ENCODE measurements at places on chromosomes 12 and 14.

GRCh38 chr12:18681818-18682217 lies 56.0 kb downstream of the PLCZ1 start:
- DNase-seq, result no peak

DNA sequence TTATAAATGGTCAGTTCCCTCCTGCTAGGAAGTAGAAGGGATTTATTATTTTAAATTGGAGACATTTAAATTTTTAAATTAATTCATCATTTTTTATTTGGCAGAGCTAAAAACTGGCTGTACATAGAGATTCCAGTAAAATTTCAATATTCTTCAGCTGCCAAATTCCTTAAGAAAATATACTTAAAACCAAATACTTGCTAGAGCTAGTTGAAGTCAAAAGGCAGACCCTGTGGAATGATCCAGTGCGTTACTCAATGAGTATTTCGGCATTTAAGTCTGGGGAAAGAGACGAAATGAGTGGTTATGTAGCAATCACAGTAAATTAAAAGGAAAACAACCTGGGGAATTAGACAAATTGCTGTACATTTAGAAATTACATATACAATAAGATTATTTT lies 1104.7 kb downstream of the SLC6A15 start:
- no peak for DNase-seq

DNA sequence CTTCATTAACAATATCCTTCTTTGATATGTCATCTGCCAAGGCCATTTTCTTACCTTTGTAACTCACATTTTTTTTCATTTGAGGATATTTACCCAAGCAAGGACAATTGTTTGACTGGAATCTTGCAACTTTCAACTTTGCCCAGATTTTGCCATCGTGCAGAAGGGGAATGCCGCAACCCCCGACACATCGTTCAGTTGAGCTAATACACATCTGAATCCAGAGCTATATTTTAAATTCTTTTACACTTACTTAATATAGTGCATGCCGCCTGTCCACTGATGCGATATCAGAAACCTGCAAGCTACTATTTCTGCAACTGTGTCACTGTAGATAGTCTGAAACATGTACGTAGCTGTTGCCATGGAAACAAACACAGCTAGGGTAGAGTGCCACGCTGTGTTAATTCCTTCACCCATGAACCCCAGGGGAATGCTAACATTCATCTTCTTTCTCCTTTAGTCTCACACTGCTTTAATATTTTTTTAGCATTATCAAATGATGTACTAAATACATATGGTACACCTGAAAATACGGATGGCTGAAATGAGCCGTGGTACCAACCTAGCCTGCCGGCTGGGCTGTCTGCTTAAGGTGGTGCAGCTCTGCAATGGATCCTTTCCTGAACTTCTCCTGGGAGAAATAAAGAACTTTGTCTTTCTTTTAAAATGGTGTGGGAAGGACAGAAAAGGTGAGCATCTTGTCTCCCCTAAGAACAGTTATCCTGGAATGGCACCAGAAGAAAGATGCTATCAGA lies 77.0 kb upstream of the FOXN3 start:
- no peak for DNase-seq

- DNase-seq, result peak; percentile 47
Observed at GRCh38 chr14:105470350-105471296, 4.0 kb upstream of the CRIP2 start.

DNA sequence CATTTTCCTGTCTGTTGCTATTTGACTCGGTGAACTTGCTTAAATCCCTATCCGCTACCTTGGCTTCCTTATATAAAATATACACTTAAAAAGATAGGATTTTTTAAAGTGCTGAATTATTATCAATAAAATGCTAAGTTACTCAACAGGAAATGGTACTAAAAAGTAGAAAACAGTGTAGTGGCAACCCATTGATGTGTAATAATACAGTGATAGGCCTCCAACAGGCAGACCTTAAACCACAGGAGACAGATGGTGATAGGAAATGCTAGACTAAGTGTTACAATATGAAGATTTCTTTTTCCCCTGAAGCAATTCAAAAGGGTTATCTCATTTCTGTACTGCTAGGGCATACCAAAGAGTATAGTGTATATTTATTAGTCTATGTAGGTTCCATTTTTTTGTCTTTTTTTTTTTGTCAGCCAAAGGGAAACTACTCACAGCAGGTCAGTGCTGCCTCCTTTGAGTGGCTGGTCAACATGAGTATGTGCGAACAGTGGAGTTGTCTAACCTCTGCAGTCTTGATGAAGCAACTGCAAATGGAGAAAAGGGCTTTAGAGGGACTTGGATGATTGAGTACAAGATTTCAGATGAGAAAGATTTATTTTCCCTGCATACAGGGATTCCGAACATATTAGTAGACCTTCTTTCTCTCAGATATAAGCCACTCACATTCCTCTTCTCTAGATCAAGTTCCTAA lies 183.8 kb downstream of the ACSS3 start:
- DNase-seq, result no peak

DNA sequence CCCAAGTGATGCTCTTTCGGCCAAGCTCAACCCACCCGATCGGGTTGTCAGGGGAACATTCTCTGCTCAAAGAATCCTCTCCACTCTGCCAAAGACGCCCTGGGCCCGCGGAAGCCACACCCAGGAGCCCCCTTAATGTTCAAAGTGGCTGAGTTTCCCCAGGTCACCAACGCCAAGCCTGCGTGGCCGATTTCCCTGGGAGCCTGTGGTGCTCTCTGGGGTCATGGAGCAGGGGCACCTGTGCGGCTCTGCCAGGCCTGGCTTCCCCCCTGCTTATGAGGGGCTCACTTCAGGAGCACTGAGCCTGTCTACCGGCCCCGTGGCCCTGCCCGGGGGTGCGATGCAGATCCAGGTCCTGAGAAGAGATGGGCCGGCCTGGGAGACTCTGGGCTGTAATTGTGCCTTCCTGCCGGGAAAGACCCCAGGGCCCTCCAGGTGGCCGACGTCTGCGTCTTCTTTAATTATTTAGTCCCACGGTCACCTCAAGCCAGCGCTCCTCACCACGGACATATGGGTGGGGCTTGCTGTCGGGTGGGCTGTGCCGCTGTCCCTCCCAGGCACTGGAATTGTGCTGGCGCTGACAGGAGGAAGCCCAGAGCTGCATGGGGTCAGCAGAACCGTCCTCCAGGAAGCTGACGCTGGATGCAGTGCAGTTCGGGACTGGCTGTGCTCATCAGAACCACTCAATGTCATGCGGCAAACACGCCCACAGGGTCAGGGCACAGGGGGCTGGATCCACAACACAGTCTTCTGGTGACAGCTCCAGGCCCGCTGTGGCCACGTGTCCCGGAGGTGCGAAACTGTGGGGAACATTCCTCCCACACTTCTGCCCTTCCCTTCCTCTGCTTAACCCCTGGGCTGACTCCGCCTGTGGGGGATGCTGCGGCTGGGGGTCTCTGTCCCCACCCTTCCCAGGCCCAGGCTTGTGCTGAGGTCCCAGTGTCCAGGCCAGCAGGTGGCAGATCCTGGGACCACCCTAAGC lies 267.6 kb upstream of the SFSWAP start:
- DNase-seq, result no peak

- DNase-seq, result no peak
Observed at GRCh38 chr12:80234667-80235066, 135.3 kb downstream of the OTOGL start.

DNA sequence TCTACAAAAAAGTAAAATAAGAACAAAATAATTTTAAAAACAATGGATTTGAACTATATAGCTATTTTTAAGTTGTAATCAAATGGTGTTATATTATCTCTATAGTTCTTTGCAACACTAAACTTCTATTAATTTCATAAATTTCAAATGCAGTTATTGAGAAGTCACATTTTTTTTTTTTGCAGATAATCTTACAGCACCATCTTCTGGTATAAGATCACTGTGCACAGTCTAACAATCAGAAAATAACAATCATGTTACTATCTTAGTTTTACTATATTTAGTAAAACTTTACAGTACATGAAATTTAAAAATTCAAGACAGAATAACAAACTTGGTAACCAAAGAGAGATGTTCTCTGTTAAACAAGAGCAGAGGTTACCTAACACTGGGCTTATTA lies 40.6 kb downstream of the GXYLT1 start:
- DNase-seq, result no peak

DNA sequence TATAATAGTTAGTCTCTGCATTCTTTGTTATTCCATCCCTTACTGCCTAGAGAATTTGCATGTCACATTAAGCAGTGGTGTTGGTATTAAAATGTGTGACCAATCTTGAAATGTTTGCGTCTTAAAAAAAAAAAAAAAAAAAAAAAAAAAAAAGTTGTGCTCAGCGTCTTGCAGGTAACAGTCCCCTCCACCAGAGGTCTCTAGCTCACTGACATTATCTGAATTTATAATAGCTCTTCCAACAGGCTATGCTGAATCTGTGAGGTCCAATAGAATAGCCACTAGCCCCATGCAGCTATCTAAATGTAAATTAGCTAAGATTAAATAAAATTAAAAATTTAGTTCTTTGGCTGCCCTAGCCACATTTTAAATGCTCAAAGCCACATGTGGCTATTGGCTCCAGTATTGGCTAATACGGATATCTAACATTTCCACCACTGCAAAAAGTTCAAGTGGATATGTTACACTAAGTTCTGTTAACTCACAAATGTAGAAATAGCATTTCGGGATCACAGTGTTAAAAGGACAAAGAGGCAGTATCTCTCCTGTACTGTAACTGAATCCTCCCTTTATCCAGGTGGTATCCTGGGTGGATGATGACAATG lies 28.7 kb downstream of the NKX2-8 start:
- DNase-seq, result peak; percentile 26

DNA sequence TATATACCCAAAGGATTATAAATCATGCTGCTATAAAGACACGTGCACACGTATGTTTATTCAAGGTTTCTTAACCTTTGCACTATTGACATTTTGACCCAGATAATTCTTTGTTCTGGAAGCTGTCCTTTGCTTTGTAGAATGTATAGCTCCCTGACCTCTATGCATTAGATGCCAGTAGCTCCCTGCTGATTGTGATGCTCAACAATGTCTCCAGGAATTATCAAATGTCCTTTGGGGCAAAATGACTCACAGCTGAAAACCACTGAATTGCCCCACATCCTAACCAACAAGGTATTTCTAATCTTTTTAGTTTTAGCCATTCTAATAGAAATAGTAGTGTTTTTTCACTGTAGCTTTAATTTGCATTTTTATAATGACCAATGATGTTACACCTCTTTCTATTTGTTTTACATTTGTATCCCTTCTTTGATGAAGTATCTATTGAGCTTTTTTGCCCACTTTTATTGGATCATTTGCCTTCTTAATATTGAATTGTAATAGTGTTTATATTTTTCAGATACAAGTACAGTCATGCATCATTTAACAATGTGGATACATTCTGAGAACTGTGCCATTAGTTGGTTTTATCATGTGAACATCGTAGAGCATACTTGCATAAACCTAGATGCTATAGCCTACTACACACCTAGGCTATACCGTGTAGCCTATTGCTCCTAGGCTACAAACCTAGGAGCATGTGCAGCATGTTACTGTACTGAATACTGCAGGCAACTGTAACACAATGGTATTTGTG lies 10.4 kb upstream of the NOPCHAP1 start:
- no peak for DNase-seq

- DNase-seq, result no peak
Observed at GRCh38 chr12:15486859-15487258, 164.6 kb downstream of the PTPRO start.

DNA sequence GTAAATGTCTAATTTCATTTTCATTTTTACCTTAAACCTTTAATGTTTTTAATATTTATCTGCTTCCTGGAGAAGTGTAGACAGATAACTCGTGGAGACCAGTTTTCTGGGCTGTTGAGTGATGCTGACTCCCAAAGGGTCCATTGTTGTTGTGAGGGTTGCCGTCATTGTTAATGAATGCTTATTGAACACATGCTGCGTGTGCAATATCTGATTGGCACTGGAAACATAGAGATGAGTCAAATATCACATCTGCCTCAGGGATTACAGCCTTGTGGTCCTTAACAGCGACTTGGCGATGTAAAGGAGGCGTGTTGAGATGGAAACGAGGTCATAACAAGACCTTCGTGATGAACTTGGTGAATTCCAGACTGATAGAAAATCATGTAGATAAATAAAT lies 85.9 kb downstream of the FBXW8 start:
- no peak for DNase-seq

- DNase-seq, result no peak
Observed at GRCh38 chr12:25781232-25781631, 177.2 kb upstream of the RASSF8 start.
